ENCODE measurements at places on chromosomes 5 and 9.

DNA sequence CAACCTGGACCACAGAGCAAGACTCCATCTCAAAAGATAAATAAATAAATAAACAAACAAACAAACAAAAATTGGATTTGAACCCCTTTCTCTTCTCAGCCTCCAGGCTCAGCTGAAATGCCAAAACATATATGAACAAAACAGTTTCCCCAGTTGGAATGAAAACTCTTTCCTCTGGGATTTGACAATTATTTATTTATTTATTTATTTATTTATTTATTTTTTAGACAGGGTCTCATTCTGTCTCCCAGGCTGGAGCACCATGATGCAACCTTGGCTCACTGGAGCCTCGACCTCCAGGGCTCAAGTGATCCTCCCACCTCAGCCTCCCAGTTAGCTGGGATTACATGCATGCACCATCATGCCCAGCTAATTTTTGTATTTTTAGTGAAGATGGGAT, 6.0 kb upstream of the STXBP1 start:
- DNase-seq, result no peak

DNA sequence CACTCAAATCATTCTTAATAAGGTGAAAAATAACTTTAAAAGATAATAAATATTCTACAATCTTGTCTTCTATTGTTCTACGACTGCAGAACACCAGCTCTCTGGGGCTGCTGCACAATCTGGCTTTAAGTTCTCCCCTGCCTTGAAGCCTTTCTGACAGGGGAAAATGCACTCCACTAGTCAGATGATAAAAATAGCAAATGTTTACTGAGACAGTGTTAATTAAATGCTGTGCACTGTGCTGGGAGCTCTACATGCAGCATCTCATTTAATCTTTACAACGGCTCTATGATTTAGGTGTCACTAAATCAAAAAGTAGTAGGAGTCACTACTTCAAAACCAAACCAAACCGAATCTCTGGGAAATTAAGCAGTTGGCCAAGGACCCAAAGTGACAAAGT, 132.7 kb downstream of the SLIT3 start:
- no peak for DNase-seq

- DNase-seq, result no peak
Observed at GRCh38 chr9:114170771-114171461, 15.6 kb downstream of the COL27A1 start.

GRCh38 chr5:55392669-55393068, 84.9 kb downstream of the MTREX start:
- DNase-seq, result no peak
